ENCODE measurements at places on chromosomes 12 and 14.
A peak's percentile ranks its signal among the peaks of the same experiment; 100 is the strongest.

- peak; percentile 63 for DNase-seq
Observed at GRCh38 chr12:19539836-19540235, 100.5 kb downstream of the AEBP2 start.

DNA sequence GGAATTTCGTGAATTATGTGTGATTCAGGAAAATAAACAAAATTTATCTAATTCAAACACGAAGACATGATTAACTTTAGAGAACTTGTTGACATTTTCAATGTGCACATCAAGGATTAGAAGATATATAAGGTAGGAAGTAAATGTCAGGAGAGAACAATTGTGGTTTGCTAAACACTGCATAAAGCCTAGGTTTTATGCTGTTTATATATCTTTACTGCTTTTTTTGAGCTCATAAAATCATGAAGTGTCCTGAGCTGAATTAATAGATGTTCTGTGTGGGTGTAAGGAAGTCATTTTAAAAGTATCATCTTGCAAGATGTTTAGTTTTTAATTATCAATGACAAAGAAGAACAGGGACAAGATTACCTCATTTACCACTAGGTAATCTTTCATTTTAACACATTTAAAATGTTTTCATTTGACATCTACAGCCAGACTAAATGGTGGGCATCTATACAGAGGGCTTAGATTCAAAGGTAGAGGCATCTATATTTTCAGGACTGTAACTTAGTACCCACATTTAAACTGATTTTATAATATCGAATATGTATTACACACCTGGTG lies 382.8 kb downstream of the ADAMTS20 start:
- DNase-seq, result no peak

DNA sequence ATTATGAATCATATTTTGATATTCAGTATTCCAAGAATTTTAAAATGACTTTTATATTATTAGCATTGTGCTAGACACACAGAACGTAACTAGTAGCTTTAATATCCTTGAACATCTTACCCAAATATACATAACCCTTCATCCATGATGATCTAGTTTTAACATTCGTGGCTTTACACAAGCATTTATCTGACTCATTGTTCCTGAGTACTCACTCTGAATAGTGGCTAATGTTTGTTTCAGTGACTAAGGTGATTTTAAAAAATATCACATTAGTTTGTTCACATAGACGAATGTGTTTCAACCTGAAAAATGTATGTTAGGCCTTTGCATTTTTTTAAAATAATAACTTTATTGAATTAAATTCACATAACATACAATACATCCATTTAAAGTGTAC lies 80.0 kb upstream of the PTPRQ start:
- peak; percentile 43 for DNase-seq

GRCh38 chr12:94495445-94496115 lies 35.9 kb upstream of the CEP83 start:
- no peak for DNase-seq

DNA sequence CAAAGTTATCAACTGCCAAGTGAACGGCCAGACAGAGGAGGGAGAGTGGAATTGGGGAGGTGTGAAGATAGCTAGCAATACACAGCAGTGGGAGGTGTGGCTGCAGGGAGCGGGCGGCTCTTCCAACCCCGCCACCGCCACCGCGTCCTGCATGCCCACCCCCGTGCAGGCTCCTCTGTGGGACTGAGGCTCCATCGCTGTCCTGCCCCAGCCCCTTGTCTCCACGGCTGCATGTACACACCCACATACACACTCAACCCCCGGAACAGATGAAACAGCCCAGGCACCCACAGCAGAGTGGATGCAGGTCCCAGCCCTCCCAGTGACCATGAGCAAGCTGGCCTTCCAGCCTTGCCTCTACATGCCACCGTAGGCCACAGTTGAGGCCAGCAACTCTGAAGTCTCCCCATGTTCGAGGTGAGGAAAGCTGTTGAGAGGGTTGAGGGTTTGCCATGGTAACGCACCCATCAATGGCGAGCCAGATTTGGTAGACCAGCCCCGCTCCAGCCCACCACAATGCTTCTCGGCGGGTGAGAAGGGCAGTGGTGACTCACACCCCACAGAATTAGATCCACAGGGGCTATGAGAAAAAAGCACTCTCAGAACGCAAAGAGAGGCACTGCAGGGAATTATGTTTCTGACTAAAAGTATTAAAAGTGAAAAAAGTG lies 39.3 kb downstream of the PITPNM2 start:
- DNase-seq, result no peak

GRCh38 chr12:10285919-10286318 lies 21.8 kb upstream of the KLRD1 start:
- no peak for DNase-seq

- no peak for DNase-seq
Observed at GRCh38 chr14:35558680-35559079, 24.7 kb downstream of the INSM2 start.

DNA sequence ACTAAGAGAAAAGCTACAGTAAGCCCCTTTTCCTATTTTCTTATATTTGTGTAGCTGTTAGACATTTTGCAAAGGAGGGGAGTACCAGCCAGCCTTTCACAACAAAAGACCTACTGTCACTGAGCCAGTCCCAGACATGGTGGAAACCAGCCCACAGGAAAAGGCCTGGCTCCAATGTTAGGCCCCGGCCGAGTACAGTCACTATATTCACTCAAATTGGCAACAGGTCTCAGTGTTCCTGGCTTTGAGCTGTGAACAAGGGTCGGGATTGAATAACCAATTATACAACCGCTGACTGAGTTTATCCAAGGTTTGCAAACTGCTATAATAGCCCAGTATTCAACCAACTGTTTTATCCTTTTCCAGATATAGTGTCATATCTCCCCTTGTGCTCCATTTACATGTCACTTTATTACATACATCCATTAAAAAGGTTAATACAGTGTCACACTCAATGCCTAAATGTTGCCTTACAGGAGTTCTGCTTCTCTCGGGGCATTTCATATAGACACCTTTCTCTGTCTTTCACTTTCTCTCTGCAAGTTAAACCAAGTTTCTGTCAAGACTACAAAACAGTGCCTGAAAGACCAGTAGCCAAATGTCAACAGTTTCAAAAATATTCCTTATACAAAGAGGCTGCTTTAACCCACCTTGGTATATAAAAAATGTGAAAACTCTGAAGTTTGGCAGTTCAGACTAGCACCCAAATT lies 178.1 kb downstream of the SOX5 start:
- DNase-seq, result no peak

Measured in epithelial cell of esophagus (primary cell).